Fibroblast of skin of left biceps (primary cell): ENCODE measurements at places on chromosomes 13 and 19.

GRCh38 chr19:7458675-7459074 lies 30.2 kb downstream of the PEX11G start:
- no peak for DNase-seq

- DNase-seq: no peak
Measured at GRCh38 chr19:47729799-47730520, 15.4 kb upstream of the NOP53 start.

GRCh38 chr19:19405971-19406877 lies 749 bp downstream of the GATAD2A start:
- DNase-seq: no peak

- peak; percentile 48 for DNase-seq
Measured at GRCh38 chr19:18046059-18046718, 38.2 kb downstream of the ARRDC2 start.

GRCh38 chr19:6509118-6509971 lies 7.2 kb upstream of the TUBB4A start:
- DNase-seq: no peak

DNA sequence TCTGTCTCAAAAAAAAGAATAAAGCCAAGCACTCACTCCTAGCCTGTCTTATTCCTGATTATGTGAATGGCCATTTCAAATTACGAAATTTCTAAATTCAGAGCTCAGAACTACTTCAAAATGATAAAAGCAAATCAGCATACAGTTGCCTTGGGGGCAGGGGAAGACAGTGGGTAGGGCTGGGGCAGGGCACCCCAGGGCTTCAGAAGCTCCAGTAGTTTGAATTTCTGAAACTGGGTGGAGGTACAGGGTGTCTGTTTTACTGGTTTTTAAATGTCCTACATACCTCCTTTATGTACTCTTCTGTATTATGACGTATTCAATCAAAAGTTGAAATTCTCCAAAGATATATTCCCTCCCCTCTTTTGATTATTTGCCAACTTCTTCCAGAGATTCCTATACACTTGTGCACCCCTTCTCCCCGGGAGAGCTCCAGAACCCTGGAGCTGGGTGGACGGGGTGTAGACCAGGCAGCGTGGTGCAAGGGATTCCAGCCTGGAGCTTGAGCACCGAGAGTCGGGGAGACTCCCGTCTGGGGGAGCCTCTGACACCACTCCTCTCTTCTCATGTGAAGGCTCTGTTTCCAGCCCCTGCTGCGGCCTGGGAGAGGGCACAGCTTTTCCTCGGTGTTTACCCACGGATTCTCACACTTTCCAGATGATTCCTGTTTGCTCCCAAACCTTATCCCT lies 84.7 kb upstream of the GPR183 start:
- DNase-seq: no peak

- no peak for DNase-seq
Measured at GRCh38 chr13:68173111-68173510, 943.0 kb upstream of the PCDH9 start.

- no peak for DNase-seq
Measured at GRCh38 chr19:47172666-47173455, 42.2 kb downstream of the SAE1 start.

- DNase-seq: no peak
Measured at GRCh38 chr19:17487284-17488121, 17.2 kb downstream of the SLC27A1 start.

GRCh38 chr13:102033857-102034331 lies 368.0 kb downstream of the FGF14 start:
- no peak for DNase-seq

DNA sequence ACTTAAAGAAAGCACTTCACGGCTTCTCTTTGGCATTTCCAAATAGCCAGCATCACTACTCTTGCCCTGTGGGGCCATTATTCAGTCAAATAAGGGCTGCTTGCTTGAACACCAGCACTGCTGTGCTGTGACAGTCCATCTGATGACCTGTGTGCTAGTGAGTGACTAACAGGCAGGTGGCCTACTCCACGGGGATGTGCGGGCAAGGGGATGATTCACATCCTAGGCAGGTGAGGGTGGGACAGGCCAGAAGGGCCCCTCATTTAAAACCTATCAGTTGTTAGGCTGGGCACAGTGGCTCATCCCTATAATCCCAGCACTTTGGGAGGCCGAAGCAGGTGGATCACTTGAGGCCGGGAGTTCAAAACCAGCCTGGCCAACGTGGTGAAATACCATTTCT lies 8.2 kb downstream of the CCNE1 start:
- DNase-seq: no peak

- no peak for DNase-seq
Measured at GRCh38 chr19:6118043-6118442, 7.7 kb upstream of the RFX2 start.

GRCh38 chr13:61084988-61085387 lies 330.7 kb downstream of the PCDH20 start:
- DNase-seq: peak; percentile 24

DNA sequence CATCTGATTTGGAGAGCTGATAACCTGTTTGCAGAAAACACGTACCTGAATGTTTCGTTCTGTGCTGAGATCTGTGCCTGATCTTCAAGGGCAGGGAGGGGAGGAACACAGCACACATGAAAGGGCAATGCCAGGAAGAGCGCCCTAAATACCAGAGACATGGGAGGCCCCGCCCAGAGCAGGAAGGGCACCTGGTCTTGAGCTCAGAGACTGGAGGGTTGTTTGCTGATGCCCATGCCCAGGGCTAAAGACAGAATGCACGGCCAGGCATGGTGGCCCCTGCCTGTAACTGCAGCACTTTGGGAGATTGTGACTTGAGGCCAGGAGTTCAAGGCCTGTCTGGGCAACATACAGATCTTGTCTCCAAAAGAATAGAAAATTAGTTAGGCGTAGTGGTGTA lies 183.2 kb downstream of the TUBA3C start:
- no peak for DNase-seq
